ENCODE measurements at places on chromosomes 4 and X.

DNA sequence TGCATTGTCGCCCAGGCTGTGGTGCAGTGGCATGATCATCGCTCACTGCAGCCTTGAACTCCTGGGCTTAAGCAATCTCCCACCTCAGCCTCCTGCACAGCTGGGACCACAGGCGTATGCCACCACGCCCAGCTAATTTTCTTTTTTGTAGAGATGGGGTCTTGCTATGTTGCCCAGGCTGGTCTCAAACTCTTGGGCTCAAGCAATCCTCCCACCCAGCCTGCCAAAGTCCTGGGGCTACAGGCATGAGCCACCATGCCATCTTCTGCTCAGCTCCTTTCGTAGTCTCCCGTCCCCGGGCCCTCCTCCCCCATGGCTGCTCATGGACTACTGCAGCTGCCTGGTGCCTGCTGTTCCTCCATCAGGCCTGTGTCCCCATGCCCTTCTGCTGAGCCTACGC lies 58.1 kb downstream of the TAPT1 start:
- no peak for DNase-seq

GRCh38 chr4:6601661-6602250 lies 26.8 kb downstream of the MAN2B2 start:
- no peak for DNase-seq

- no peak for DNase-seq
These were observed 73.2 kb downstream of the TRAPPC11 start for GRCh38 chr4:183732296-183732695.

- DNase-seq = no peak
These were observed 3.8 kb downstream of the HPGDS start for GRCh38 chr4:94338681-94339351.

GRCh38 chrX:68307769-68308168 lies 125.5 kb downstream of the OPHN1 start:
- no peak for DNase-seq

DNA sequence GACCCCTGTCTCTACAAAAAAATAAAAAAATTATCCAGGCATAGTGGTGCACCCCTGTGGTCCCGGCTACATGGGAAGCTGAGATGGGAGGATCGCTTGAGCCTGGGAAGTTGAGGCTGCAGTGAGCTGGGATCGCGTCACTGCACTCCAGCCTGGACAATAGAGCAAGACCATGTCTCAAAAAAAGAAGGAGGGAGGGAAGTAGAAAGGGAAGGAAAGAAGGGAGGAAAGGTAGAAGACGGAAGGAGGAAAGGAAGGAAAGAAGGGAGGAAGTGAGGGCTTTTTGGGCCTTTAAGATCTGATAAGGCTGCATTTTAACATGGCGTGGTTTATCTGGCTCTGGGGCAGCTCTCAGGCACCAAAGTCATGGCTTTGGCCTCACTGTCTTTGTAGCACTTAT lies 10.4 kb downstream of the PDK3 start:
- DNase-seq = no peak

DNA sequence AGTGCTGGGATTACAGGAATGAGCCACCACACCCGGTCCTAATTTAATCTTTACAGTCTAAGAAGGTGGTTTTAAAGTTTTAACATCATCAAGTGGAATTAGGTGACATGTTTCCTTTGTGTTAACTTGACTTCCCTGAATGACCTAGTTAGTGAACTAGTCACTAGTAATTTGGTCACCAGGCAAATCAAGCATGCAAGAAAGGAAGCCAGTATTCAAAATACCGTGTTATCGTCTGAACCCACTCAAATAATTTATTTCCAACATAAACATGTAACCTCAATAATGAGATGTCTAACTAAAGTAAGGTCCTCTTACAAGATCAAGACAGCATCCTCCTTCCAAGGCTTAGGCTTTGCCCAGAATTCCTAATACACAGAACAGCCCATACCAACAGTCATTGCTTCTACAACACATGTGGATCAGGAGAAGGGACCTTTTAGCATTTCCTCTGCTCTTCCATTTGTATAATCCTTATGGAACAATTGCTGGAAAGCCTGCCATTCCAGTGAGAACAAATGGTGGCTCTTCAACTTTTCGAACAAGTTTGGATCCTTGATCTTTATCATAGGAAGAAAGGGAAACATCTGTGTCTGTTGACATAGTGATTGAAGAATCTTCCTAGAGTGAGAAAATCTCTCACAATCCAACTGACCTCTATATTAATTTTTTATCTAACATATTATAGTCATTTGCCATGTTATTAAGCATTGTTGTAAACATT lies 97.2 kb downstream of the ANXA3 start:
- no peak for DNase-seq

Data from ovary (tissue), 10 donors.